GM12864 (cell line): ENCODE measurements at places on chromosomes 5 and 9.

GRCh38 chr9:134585746-134586706 lies 55.6 kb upstream of the COL5A1 start:
- no peak for DNase-seq

DNA sequence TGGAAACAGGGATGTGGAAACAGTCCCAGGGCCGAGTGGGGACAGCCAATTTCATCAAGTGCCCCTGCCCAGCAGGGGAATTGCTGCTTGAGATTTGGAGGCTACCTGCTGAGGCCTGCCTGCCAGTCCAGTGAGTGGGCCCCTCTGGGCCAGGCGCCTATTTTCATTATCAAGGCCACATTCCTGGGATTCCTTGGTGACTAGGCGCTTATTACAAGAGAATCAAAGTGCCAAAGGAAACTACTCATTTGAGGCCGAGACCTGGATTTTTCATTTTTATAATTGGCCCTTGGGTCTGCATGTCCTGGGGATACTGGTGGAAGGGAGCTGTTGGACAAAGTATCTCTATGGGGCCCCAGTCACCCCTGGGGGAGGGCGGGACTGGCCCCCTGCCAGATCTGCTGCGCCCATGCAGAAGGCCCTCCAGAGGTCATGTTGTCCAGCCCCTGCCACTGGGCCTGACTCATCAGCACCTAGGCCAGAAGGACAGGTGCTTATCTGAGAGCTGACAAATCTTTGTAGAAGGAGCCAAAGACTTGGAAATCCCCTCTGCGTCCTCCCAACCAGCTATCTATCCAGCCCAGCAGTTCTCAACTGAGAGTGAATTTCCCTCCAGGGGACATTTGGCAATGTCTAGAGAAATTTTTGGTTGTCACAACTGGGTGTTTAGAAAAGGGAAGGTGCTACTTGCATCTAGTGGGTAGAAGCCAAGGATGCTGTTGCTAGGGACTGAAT lies 45.6 kb downstream of the FOXI1 start:
- no peak for DNase-seq

- DNase-seq: no peak
These were observed 448.0 kb downstream of the SPOCK1 start for GRCh38 chr5:137051161-137051560.

DNA sequence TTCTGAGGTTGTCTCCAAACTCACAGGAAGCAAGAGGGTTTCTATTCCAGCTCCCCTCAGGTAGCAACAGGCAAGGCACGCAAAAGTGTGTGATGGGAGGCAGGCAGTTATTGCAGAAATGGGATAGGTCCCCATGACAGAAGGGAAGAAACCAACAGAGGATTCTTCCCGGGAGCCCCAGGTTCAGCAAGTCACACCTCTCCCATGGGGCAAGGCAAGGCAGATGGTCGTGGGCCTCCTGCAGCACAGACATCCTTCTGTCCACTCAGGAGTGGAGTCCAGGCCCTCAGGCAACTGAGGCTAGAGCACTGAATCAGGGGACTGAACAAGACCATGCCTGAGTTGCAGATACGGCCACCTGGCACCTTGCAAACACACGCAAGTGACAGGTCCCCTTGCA lies 424.9 kb upstream of the IRX4 start:
- DNase-seq: no peak

DNA sequence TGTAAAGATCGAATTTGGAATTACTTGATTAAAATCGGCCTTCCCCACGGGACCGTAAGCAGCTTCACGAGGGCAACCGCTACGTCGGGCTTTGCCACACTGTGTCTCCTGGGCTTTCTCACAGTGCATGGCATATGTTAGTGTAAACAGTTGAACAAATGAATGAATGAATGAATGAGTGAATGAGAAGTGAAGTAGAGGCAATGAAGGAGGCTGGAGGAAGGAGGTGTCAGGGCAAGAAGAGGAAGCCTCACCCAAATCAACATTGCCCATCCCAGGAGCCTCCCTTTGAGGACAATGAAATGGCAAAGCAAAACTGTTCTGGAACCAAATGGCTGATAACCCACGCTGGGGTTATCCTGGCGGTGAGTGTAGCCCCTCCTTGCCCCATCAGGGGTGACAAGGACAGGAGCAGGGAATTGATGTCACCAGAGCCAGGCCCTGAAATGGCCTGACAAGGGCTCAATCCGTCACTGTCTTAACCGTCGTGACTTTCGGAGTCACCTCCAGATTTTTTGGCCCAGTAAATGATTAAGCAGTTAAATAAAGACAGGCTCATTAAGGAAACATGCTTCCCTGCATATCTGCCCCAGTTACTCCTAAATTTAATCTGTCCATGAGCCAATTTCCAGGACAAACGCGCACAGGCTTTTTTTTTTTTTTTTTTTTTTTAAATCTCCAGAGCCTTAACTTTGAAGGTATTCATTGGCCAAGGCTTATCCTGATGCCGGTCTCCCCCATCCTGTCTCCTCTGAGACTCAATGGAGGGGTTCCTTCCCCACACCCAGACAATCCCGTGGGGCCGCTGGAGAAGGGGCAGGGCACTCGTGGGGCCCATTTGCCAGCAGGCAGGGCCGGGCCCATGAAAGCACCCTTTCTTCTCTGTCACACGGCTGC lies 88.4 kb upstream of the BOD1 start:
- no peak for DNase-seq
